ENCODE measurements at places on chromosomes 13 and 19.

- DNase-seq, result no peak
Measured at GRCh38 chr13:53907891-53908290, 879.3 kb downstream of the OLFM4 start.

DNA sequence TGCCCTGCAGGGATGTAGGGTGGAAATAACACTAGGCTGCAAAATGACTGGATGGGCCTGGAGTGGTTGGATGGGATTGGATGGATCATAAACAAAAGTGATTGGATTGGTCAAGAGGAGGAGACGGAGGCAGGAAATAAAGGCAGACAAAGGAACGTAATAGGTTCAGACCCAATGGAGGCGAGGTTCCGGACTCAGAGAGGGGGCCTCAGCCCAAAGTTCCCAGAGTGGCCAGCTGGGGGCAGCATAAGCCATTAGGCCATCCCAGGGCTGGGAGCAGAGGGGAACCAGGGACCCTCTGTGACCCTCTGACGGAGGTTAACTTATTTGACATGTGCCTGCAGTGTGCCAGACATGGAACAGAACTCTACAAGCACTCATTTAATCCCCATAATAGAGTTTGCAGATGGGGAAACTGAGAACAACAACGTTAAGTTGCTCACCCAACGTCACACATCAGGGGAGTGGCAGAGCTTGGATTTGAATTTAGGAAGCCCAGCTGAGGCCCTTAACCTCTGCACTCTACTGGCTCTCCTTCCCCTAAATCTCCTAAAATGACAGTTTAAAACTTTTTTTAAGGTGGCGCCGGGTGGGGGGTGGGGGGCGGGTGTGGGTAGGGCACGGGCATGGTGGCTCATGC is 15.3 kb upstream of the MAP1S start:
- no peak for DNase-seq

DNA sequence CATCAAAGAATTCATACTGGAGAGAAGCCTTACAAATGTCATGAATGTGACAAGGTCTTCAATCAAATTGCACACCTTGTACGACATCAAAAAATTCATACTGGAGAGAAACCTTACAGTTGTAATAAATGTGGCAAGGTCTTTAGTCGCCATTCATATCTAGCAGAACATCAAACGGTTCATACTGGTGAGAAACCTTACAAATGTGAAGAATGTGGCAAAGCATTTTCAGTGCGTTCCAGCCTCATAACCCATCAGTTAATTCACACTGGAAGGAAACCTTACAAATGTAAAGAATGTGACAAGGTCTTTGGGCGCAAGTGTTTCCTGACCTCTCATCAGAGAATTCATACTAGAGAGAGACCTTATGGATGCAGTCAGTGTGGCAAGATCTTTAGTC is 13.2 kb upstream of the ZNF534 start:
- DNase-seq, result no peak

GRCh38 chr19:57308514-57308913 is 11.8 kb upstream of the ZNF543 start:
- DNase-seq, result no peak

DNA sequence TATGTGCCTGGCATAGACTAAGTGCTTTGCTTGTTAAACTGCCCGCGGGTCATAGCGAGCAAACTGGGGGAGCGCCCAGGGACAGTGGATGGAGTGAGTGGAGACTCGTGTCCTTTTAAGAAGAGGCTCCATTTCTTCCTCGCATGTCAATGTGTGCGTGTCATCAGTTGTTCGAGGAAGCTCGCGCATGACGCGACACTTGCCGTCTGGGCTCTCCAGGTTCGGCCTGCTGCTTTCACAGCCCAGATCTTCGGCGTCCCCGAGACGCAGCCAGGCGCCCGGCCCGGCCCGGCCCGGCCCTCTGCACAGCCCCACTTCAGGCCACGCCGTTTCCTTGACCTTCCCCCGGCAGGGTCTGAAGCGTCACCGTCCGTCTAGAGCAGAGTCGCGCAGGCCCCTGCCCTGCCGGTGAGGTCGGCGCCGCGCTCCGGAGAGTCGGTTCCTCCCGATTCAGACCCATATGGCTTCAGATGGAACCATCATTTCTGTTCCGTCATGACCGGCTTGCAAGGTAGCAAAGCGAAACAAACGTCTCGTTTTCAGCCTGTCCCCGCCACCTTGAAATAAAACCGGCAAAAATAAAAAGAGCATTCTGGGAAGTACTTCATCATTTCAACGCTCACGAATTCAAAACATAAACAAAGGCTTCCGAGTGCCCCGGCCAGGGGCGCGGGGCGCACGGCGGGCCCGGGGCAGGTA is 599 bp upstream of the ARHGEF7 start:
- DNase-seq, result no peak

DNA sequence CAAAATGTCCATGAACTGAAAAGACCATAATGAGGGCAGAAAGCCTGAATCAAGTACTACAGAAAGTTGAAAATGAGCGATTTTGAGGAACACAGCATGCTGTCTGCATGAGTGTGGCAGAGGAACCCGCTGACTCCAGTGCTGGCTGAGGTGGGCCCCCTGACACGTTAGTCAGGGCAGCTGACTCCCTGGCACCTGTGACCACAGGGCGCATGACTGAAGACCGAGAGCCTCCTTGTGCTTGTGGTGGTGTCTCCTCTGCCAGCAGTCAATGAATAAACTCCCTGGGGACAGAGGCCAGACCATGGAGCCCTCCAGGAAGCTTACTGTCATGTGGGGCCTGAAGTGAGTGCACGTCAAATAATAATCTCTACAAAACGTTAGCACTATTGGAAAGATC is 38.4 kb upstream of the VSTM2B start:
- DNase-seq, result no peak

GRCh38 chr19:18233224-18233825 is 7.1 kb upstream of the PDE4C start:
- DNase-seq, result no peak

DNA sequence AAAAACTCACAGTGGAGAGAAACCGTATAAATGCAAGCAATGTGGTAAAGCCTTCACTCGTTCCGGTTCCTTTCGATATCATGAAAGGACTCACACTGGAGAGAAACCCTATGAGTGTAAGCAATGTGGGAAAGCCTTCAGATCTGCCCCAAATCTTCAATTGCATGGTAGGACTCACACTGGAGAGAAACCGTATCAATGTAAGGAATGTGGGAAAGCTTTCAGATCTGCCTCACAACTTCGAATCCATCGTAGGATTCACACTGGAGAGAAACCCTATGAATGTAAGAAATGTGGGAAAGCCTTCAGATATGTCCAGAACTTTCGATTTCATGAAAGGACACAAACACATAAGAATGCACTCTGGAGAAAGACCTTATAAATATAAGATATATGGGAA is 19.4 kb upstream of the ZNF69 start:
- no peak for DNase-seq

DNA sequence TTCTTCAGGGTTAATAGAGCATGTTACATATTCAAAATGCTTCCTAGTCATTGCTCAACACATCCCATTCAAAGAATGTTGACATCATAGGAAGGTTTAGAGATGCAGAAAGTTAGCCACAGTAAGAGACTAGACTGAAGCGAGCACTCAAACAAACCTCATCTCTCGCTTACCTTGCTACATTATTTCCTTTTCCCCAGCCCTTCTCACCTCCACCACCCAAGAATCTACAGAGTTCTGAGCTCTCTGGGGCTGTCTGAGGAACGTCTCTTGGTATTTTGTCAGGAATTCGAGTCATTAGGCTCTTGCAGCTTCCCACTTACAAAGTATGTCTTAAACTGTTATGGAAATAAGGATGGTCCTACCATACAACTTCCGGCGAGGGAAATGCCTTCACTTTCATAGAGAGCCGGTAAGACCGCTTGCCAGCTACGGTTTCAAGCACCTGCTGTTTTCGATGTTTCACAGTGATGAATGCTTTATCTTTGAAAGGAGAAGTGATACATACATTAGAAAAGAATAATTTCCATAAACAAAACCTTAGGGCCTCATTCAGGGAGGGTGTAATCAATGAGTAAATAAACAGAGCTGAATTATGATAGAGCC is 65.1 kb downstream of the FLT1 start:
- DNase-seq, result no peak

DNA sequence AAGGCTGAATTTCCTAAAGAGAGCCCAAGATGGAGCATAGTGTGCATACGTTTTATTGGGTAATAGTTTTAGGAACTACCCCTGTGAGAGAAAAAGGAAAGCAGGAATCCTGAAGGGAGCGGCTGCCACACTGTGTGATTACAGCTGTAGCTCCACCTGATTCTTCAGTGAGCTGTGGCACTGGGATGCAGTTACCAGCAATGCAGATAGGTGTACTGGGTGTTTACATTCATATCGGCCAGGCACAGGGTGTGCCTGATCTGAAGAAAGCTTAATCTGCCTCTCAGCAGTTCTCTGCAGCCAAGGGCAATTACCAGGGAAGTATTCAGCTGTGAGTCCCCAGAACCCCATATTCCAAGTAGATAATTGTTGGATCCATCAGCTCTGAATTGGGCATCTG is 1541.8 kb downstream of the EFNB2 start:
- DNase-seq, result no peak

GRCh38 chr13:30576528-30576927 is 41.2 kb upstream of the USPL1 start:
- DNase-seq, result peak; percentile 90

DNA sequence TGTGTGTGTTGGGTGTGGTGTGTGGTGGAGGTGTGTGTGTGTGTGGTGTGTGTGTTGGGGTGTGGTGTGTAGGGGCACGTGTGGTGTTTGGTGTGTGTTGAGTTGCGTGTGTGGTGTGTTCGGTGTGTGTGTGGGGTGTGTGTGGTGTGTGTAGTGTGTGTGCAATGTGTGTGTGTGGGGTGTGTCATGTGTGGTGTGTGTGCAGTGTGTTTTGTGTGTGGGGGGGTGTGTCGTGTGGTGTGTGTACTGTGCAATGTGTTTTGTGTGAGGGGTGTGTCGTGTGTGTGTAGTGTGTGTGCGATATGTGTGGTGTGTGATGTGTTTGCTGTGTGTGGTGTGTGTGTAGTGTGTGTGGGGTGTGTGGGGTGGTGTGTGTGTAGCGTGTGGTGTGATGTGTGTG is 6.0 kb upstream of the KPTN start:
- DNase-seq, result no peak

DNA sequence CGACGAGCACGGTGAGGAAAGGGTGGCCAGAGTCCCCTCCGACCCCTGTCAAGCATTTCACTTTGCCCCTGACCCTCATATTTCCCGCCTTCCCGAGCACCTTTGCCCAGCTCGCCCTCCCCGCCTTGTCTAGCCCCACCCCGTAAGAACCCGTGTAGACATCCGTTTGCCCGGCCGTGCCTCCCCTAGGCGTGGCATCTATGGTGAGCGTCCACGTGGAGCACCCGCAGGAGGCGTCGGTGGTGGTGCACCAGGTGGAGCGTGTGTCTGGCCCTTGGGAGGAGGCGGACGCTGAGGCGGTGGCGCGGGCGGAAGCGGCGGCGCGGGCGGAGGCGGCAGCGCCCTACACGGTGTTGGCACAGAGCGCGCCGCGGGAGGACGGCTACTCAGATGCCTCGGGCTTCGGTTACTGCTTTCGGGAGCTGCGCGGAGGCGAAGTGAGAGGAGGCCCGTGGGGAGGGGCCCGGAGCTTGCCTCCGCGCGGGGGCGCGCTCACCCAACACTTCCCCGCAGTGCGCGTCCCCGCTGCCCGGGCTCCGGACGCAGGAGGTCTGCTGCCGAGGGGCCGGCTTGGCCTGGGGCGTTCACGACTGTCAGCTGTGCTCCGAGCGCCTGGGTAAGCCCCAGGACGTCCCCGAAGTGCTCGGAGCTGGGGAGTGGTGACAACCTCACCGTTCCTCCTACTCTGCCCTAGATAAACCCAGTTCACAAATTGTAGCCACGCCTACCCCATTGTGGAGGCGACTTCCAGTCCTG is 4.2 kb downstream of the LTBP4 start:
- DNase-seq, result peak; percentile 95

DNA sequence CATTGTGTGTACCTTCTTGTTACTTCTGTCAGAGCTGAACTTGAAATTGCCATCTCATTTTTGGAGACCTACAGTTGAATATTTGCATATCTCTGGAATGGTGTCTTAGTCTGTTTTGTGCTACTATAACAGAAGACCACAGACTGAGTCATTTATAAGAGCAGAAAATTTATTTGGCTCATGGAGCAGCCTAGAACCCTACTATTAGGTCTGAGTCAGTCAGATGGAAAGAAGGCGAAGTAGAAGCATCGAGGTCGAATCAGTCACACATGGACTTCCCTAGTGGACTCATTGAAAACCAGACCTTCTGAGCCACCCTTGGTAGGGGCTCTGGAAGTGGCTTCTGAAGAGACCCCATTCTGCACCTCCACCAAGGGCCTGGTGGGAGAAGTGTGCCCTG is 33.9 kb upstream of the TPT1 start:
- DNase-seq, result no peak

Measured in HT-29 (cell line).